ENCODE measurements at places on chromosomes 11 and 22.

DNA sequence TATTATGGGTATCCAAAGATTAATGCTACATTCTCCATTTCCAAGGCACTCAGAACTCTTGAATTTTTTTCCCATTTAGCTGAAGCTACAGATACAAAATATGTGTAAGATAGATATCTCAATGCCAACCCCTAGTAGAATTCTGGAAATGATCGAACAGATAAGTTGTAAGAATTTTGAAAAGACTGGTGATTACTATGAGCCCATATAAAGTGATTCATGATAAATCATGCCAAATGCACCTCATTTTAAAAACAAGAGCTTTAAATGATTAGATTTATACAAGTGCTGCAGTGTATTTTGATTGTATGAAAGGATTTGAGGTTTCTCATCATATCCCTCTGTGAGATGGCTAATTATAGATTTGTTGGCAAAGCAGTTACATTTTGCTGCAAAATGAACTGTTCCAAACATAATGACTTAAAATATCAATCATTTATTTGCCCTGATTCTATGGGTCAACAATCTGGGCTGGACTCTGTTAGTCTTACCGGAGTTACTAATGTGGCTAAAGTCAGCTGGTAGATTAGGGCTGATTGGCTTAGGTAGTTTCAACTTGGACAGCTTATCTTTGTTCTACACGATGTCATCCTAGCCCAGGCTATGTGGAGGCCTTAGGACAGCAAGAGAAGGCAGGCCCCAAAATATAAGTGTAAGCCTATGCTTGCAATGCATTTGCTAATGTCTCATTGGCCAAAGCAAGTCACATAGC is 3.4 kb downstream of the OR10V1 start:
- no peak overlapping the region for H3K4me3 ChIP-seq
- no peaks in the 10 kb centered on the region for H3K27me3 ChIP-seq
- H3K27ac ChIP-seq = no peak overlapping the region
- H3K36me3 ChIP-seq = no peaks in the 10 kb centered on the region
- DNase-seq = no peak
- no peaks in the 10 kb centered on the region for H3K4me1 ChIP-seq

DNA sequence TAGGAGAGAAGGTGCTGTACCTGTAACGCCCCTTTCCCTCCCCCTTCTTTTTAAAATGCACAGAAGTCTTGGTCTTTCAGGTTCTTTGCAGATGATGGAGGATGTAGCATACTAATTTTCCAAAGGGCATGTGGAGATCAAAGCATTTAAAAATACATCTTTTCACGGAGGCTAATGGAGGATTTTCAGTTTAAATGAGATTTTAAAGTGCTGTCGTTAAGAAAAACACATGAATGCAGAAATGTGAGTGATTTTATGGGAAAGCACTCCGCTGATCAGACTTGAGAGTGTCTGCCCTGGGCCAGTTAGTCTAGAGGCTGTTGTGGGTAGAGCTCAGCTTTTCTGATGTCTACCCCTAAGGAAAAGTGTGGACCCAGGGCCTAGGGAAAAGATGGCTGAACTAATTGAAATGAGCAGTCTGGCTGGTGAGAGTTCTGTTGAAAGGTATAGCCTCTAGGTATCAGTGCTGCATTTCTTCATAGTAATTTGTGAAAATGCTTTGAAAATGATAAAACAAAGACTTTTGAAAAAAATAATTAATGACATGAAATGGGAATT is 2.5 kb downstream of the AMOTL1 start:
- no peak for DNase-seq
- no peak overlapping the region for H3K4me3 ChIP-seq
- H3K4me1 ChIP-seq = peaks cover 16% of the 10 kb centered on the region
- H3K27me3 ChIP-seq = no peaks in the 10 kb centered on the region
- H3K27ac ChIP-seq = no peak overlapping the region

GRCh38 chr11:71555508-71555907 is 7.3 kb downstream of the KRTAP5-9 start:
- no peak for DNase-seq
- H3K27me3 ChIP-seq = no peaks in the 10 kb centered on the region
- no peak overlapping the region for H3K27ac ChIP-seq
- H3K4me1 ChIP-seq = no peaks in the 10 kb centered on the region

- H3K4me3 ChIP-seq = no peak overlapping the region
- H3K27ac ChIP-seq = no peak overlapping the region
- no peak for DNase-seq
- peaks cover 15% of the 10 kb centered on the region for H3K36me3 ChIP-seq
These were observed 102.1 kb upstream of the APOA1 start for GRCh38 chr11:116939499-116939898.

DNA sequence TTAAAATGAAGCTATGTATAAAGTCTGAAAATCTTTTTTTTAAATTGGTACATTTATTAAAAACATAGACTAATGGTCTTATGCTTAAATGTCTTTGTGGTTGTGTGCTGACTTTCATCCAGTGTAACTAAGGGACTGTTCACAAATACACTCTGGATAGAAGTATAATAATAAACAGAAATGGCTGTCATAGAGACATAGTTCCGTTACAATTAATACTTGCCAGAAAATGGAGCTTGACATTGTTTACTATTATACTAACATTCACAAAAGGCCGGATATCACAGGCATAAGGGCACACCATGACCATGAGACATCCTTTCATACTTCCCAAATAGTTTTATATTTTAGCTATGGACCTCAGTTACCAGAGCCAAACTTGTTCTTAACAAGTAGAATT is 161.3 kb downstream of the DDX10 start:
- H3K36me3 ChIP-seq = no peaks in the 10 kb centered on the region
- H3K27ac ChIP-seq = no peak overlapping the region
- no peak overlapping the region for H3K4me3 ChIP-seq
- DNase-seq = no peak
- no peaks in the 10 kb centered on the region for H3K4me1 ChIP-seq

DNA sequence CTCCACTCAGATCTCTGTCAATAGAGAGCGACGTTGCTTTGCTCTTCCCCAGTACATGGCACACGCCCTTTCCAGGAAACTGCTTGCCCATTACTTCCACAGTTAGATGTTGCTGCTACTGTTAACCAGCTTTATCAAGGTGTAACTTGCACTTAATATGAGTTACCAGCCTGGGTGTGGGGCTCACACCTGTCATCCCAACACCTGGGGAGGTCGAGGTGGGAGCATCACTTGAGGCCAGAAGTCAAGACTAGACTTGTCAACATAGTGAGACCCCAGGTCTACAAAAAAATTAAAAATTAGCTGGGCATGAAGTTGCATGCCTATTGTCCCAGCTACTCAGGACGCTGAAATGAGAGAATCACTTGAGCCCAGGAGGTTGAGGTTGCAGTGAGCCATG is 177.1 kb upstream of the B3GAT1 start:
- H3K27ac ChIP-seq = no peak overlapping the region
- no peaks in the 10 kb centered on the region for H3K27me3 ChIP-seq
- no peak overlapping the region for H3K4me3 ChIP-seq
- no peak for DNase-seq

DNA sequence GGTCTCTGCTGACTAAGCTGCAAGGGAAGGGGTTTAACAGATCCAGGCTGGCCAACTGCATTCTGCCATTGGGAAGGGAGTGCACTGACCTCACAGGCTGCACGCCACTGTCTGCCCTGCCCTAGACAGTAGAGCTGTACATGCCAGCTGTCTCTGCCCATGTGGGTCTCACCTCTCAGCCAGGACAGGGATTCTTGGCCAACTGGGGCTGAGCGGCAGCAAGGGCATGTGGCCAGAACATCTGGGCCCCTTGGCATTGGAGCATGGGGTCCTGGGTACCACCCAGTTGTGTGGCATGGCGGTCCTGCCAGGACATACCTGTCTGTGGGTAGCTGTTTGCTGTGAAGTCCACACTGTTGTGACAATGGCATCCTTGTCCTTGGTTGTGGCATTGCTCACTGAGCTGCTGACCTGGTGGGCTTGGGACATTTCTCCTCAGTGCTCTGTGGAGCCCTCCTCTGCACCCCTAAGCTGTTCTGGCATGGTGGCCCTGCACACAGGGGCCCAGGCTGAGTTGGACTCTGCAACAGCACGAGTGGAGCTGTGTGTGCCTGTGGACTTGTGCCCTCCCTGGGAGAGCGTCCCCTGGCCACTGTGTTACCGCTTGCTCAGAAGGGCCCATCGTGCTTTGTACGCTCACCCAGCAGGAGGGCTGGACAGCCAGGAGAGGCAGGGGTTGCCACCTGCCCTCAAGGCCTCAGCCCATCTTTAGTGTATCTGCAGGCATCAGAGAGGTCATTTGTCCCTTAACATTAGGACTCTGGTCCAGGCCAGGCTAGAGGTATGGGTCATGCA is 46.7 kb downstream of the MED15 start:
- peaks cover 50% of the 10 kb centered on the region for H3K36me3 ChIP-seq
- no peak overlapping the region for H3K27ac ChIP-seq
- no peaks in the 10 kb centered on the region for H3K27me3 ChIP-seq

DNA sequence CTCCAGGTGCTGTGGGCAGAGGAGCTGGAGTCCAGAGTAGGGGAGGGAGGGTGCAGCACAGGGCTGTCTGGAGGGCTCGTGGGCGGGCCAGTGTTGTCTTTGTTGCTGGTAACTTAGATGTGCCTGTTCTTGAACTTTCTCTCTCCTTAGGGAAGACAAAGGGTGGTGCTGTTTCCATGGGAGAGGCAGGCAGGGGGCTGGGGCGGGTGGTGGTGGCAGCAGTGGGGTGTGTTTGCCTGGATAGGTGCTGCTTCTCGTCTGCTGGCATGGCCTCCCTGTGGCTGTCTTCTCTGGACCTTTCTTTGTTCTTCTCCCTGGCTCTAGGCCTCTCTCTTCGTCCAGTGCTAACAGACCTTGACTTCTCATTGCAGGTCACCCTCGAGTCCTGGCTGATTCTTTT is 8.5 kb downstream of the SIDT2 start:
- no peak for DNase-seq
- H3K36me3 ChIP-seq = peaks cover 23% of the 10 kb centered on the region
- H3K27ac ChIP-seq = no peak overlapping the region

DNA sequence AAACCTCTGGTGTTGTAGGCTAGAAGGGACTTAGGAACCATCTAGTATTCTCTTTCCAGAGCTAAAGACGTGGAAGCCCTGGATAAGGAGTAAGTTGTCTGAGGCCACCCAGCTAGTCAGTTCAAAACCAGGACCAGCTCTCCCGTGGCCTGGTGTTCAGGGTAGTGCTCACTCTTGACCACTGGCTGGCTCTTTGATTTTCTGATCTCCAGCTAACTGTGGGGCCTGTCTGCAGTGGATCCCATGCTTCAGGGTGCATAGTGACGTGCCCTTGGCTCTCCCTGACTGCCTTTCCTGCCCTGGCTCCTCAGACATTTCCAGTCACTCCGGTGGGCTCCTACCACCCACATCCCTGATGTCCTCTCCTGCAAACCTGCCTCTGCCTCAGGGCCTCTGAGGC is 1.3 kb downstream of the CLMP start:
- DNase-seq = no peak
- H3K36me3 ChIP-seq = no peaks in the 10 kb centered on the region
- no peak overlapping the region for H3K4me3 ChIP-seq
- no peak overlapping the region for H3K27ac ChIP-seq
